Fibroblast of lung (primary cell): ENCODE measurements at places on chromosomes 2 and 18.

- no peak for DNase-seq
These were observed 46.1 kb downstream of the TTC39C start for GRCh38 chr18:24060644-24061043.

- no peak for DNase-seq
These were observed 9.5 kb upstream of the PARD3B start for GRCh38 chr2:204535764-204536163.

- no peak for DNase-seq
These were observed 320.3 kb upstream of the VRK2 start for GRCh38 chr2:57726294-57726693.

DNA sequence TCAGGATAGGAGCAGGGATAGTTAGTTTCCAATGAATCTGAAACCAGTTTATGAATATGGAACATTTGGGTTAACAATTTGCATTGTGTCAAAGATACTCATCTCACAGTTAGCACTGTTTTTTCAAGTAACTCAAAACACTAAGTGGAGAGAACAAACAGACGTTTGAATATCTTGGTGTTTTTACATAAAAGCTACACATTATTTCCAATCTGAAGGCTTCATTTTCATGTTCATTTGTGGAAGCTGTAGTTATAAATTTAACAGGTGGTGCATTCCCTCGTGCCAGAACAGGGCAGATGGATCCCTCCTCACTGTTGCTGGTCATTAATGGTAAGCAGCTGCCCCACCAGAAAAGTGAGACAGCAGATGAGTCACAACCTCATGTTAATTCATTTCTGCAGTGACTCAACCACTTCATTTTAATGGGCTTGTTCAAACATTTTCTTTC, 286.9 kb downstream of the TMX3 start:
- peak; percentile 89 for DNase-seq

DNA sequence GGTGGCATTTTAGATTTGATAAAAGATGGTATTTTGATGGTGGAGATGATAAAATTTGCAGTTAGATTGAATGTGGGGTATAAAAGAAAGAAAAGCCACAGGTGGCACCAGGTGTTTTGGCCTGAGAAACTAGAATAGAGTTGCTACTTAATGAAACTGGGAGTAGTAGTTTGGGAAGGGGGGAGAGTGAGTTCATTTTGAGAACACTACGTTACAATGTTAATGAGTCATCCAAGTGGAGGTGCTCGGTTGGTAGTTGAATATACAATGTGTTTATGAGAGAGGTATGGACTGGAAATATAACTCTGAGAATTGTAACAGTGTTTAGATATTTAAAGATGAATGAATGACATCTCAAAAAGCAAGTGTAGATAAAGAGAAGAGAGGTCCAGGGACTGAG, 26.4 kb downstream of the EPG5 start:
- peak; percentile 38 for DNase-seq

DNA sequence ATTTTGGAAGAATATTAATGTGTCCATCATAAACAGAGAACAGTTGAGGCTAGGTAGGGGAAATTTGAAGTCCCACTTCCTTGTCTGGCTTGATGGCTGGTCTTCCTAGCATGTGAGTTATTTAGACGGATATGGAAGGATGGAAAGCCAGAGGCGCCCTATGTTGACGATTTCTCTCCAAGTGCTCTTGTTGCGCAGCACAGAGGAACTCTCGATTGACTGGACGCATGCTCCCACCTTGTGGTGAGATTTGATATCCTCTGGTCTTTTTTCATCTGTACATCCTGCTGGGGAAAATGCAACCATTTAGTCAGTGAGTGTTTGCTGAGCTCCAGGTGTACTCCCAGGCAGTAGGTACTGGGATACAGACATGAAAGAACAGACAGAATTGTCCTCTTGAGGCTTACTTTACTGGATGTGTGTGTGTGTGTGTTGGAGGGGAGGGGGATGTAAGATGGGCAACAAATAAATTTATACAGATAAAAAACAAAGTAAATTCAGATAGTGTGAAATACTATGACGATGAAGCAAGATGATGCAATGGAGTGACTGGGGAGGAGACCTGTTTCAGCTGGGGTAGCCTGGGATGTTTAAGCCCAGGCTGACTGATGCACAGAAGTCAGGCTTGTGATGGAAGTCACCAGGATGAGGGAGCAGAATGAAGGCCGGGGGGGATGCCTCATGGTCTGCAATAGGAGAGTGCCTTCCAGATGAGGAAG, 137.2 kb downstream of the TRIM43 start:
- DNase-seq: peak; percentile 77

GRCh38 chr2:127640082-127641072, 5.6 kb upstream of the GPR17 start:
- no peak for DNase-seq

DNA sequence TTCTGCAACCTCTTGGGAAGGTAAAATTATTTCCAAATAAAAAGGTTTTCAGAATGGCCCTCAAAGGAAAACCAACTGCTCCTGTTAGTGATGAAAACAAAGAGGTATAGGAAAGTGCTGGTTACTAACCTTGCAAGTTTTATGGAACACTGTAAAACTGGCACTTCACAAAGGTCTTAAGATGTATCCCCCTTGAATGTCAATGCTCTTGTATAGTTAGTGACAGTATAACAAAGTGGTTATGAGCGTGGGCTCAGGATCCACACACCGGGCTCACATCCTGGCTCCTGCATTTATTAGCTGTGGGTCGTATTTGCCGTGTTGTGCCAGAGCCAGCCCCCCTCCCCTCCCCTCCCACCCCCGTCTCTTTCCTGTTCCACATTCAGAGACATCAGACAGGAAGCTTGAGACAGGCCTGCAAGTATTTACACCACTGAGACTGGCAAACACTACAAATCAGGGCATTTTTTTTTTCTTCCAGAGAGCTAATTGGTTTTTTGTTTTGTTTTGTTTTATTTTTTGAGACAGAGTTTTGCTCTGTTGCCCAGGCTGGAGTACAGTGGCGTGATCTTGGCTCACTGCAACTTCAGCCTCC, 9.2 kb upstream of the DNPEP start:
- DNase-seq: no peak

GRCh38 chr2:3104261-3104660, 273.4 kb downstream of the EIPR1 start:
- no peak for DNase-seq

DNA sequence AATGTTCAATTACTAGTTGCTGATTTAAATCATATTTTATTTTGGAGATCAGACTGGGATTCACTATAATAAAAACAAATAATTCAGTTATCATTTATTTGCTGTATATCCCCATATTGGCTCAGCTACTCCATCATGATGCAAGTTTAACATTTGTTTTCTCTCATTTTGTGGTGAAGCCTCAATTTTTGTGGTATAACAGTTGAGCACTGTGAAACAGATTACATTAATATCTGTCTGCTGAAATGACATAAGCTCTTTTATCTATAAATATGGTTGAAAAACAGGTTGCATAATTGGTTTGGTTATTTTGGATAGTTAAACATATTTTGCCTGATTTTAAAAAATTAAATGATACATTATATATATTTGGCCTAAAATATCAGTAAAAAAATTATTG, 67.7 kb downstream of the DPP4 start:
- no peak for DNase-seq

DNA sequence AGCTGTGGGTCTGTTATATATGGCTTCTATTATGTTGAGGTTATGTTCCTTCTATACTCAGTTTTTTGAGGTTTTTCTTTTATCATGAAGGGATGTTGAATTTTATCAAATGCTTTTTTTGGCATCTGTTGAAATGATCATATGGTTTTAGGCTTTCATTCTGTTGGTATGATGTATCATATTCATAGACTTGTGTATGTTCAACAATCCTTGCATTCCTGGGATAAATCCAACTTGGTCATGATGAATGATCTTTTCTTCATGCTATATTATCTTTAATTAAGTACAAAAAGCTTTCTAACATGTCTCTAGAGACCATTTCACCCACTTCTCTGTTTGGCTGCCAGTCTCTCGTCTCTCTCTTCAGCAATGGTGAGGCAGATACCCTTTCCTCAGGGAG, 54.2 kb downstream of the MDH1 start:
- peak; percentile 15 for DNase-seq

- DNase-seq: no peak
These were observed 41.2 kb downstream of the GALNT13 start for GRCh38 chr2:153912798-153913396.

GRCh38 chr2:218893349-218894150, 12.9 kb downstream of the WNT10A start:
- no peak for DNase-seq

- DNase-seq: peak; percentile 70
These were observed 38.9 kb downstream of the KLF7 start for GRCh38 chr2:207126724-207127308.

GRCh38 chr2:221189431-221190067, 382.6 kb downstream of the EPHA4 start:
- no peak for DNase-seq

- no peak for DNase-seq
These were observed 153.8 kb downstream of the TTC32 start for GRCh38 chr2:19748073-19748375.
